ENCODE measurements at places on chromosomes 7 and 10.
A peak's percentile ranks its signal among the peaks of the same experiment; 100 is the strongest.

GRCh38 chr10:79444199-79445119, 965 bp downstream of the ZCCHC24 start:
- DNase-seq = no peak

DNA sequence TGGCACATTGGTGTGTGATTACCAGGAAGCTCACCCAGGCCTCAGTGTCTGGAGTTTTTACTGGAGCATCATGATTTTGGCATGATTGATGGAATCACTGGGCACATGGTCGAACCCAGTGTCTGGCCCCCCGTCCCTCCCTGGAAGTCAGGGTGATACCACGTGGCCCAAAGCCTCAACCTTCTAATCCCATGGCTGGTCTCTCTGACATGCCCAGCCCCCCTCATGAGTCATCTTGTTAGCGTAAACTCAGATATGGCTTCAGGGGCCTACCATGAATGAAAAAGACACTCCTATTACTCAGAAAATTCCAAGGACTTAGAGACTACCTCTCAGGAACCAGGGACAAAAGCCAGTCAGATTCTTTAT, 109.3 kb downstream of the GRK5 start:
- no peak for DNase-seq

DNA sequence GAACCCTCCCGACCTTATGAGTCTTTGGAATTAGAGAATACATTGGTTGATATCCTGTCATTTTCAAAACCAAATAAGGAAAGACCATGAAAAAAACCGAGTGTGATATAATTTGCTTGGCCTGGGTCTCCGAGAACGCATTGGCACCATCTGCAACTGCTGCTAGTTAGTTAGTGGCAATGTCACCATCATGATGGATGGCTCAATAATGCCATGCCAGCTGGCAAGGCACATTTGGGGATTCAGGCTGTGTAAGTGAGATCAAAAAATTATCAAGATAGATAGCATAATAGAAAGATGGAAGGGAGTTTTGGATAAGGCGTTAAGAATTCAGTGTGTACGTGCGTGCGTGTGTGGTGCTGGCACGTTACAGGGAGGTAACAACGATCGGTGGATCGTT, 134.7 kb upstream of the TCERG1L start:
- DNase-seq = no peak

- no peak for DNase-seq
These were observed 442.4 kb downstream of the GALNT17 start for GRCh38 chr7:71574153-71574860.

DNA sequence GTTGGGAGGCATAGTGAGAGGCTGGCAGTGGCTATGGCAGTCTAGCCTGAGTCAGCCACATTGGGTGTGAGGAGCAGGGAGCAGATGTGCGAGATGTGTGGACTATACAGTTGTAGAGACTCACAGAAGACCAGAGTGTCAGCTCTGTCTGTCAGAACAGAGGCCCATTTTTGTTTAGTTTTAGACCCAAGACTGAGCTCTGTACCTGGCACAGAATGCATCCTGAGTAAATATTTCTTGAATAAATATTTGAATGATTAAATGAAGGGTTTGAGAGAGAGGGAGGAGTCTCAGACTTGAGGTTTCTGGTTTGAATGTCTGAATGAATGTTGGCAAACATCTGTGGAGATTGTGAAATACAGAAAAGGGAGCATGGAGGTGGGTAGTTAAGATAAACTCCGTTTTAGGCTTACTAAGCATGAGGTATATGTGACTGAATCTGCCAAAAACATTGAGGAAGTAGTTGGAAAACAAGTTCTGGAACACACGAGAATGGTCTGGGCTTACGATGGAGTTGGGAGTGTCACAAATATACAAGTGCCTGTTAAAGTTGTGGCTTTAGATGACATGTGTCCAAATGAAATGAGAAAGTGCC, 3.6 kb downstream of the SEC23IP start:
- DNase-seq = no peak

- no peak for DNase-seq
These were observed 372.5 kb upstream of the MKI67 start for GRCh38 chr10:128498746-128499145.

- no peak for DNase-seq
These were observed 19.8 kb downstream of the HKDC1 start for GRCh38 chr10:69239816-69240434.

DNA sequence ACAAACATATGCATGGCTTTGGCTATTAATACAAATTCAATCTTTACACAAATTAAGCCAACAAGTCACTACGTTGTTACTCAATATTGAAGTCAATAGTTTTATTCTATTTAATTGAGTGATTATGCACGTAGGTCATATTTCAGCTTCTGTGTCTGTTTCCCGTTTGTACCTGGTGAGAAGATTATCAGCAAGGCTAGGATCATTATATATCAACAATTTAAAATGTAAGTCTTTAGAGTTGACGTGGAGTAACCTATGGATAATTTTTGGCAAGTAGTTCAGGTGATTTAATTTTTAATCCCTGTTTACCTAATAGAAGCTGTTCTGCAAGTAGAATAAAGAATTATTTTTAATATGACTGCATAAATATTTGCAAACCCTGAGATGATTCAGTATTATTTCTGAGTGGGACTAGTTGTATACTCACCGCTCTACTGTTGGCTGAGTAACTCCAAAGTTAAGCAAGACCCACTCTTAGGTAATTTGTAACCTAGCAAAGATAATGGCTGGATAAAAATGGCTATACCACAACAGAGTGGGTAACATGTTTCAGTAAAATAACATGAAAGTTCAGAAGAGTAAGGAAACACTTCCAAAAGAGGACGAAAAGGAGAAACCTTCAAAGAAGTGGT, 161.0 kb downstream of the HGF start:
- no peak for DNase-seq

- peak; percentile 67 for DNase-seq
These were observed 514 bp downstream of the NHLRC2 start for GRCh38 chr10:113854761-113855588.

DNA sequence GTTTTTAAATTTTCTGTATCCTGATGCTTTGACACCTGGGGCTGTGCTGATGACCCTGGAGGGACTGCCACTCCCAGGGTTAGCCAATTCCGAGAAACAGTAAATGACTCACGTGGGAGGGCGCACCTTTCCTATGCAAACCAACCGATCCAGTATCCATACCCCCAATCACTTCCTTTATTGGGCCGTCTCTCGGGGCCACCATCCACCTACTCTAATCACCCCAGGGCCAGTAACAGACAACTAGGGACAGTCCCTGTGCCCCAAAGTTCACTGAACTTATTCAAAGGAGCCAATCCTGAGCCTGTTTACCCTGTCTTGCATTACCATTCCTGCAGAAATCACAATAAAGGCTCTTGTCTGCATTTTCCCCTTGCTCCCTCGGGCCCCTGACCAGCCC, 6.6 kb upstream of the LGI1 start:
- DNase-seq = no peak

- DNase-seq = no peak
These were observed 1.1 kb upstream of the ACTA2 start for GRCh38 chr10:88953662-88954061.

- no peak for DNase-seq
These were observed 540.7 kb downstream of the MAGI2 start for GRCh38 chr7:78912781-78913180.

- no peak for DNase-seq
These were observed 2.3 kb downstream of the CDH23 start for GRCh38 chr10:71398976-71399375.

- no peak for DNase-seq
These were observed 688.0 kb upstream of the ANKRD30A start for GRCh38 chr10:36437367-36437766.

DNA sequence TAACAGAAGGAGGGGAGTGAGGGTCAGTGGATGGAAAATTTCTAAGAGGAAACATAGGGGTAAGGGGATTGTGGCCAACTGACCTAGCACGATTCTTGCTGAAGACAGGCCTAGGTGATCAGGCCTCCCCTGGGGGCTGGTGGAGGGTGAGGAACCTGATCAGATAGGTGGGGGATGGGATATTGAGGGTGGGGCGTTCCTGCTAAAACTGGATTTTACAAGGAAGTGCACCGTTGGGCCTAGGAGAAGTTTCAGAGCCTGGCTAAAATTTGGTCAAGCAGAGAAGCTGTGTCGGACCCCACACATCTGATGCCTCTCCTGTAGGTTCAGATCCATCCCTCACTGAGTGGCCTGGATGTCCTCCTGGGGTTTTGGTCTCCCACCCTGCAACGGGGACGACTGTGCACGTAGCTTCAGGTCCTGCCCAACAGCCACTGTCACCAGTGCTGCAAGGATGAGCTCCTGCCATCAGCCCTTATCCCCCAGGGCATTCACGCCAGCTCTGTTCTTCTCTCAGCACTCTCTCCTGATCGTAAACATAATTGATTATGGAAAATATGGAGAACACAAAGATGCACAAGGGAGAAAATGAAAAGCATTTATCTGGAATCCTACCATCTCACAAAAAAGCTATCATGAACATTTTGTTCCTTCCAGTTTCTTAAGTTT, 89.9 kb downstream of the ADCY1 start:
- no peak for DNase-seq

DNA sequence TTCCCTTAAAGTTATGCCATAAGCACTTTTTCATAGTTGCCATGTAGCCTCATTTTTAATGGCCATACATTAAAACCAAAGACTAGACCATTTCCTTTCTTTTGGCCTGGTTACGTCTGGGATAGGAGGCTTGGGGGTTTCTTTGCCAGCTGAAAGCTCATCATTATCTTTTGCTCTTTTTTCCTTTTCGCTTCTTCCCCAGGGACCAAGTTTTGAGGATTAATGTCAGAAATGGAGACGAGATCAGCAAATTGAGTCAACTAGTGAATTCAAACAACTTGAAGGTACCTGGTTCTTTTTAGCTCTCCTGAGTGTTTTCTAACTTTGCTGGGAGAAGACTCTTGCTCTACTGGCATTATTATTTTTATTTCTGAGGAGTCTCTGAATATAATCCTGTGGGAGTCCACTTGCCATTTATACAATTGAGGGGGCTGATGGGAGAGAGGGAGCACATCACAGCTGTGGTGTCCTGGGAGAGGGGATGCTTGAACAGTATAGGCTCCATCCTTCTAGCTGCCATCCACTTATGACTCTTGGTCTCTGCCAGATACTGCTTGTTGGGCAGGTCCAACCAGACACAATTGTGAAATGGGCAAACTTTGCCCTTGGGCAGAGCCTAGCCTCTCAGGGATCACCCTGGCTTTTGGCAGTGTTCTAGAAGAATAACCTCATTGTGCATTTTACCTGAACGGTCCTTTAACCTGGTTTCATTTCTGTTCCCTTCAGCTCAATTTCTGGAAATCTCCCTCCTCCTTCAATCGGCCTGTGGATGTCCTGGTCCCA, 5.8 kb downstream of the CPA4 start:
- DNase-seq = no peak
